Stimulated activated CD4-positive, alpha-beta T cell treated with anti-CD3 and anti-CD28 coated beads, Interleukin-1b, Interleukin-23, amount 100 ng/mL, for 48 hours (primary cell): ENCODE measurements at places on chromosomes 5 and 9.

GRCh38 chr9:122342323-122343050 lies 28.3 kb upstream of the PTGS1 start:
- DNase-seq = no peak

DNA sequence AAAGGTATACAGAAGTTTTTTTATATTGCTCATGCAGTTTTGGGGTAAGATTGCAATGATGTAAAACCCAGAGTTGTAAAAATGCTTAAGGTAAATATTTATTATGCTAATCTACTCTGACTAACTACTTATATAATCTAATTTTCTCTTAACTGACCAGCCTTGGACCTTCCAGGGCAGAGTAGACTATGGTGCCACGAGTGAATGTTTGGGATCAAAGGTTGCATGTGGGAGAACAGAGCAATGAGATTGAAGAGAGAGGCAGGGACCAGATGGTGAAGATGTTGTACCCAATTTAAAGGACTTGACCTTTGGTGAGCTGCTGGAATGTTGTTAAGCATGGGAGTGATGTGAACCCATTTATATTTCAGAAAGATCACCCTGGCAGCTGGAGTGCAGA lies 34.8 kb upstream of the PANK3 start:
- DNase-seq = no peak

GRCh38 chr5:40497573-40497972 lies 182.1 kb upstream of the PTGER4 start:
- DNase-seq = no peak

DNA sequence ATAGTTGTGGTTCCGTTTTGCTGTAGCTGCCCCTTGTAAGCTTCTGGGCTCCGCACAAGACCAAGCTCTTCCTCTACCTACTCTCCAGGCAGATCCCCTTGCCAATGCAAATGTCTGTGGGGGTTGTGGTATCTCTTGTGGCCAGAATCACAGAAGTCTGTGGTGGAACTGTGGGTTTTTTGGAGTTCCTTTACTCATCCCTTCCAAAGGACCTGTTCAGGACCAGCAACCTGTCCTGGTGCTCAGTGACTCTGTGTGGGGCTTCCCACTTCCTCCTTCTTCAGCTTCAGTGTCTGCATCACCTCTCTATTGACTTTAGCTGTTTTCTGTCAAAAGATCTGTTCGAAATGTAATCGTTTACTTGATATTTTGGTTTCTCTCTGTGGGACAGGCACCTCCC lies 441.3 kb upstream of the ADAMTSL1 start:
- no peak for DNase-seq

DNA sequence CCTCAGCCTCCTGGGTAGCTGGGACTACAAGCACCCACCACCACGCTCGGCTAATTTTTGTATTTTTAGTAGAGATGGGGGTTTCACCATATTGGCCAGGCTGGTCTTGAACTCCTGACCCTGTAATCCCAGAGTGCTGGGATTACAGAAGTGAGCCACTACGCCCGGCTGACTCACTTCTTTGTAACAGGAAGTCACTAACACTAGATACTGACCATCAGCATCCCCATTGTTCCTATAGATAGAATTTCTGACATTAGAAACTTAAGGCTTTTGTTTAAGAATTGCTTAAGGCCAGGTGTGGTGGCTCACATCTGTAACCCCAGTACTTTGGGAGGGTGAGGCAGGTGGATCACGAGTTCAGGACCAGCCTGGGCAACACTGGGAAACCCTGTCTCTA lies 42.2 kb downstream of the LEAP2 start:
- DNase-seq = no peak
